ENCODE measurements at places on chromosomes 13 and 19.

DNA sequence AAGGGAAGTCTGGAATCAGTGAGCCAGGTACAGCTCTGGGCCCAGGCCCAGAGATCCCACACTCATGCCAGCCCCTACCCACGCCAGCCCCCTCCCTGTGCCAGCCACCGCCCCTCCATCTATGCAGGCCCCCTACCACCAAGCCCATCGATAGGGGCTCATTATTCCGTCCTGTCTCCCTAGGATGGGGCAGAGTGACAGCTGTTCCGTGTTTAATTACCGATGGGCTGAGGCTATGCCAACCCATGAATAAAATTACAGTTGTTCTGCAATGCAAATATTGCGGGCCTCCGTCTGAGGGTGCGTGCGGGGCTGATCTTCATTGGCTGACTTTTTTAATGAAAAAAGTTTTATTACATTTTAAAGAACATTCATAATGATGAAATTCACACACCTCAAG lies 35.6 kb upstream of the PEPD start:
- DNase-seq = no peak

DNA sequence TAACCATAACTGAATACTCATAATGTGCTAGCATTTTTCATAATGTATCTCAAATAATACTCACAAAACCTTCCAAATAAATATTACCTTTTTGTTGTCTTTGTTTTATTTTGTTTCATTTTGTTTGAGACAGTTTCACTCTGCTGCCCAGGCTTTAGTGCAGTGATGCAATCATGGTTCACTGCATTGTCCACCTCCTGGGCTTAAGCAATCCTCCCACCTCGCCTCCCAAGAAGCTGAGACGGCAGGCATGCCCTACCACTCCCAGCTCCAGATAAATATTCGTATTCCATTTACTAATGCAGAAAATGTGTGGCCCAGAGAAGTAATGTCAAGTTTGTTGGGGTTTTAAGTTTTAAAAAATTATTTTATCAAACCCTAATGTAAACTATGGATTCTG lies 739.1 kb downstream of the GPC5 start:
- DNase-seq = no peak

- DNase-seq = no peak
These were observed 34.2 kb upstream of the MAP3K10 start for GRCh38 chr19:40157059-40157458.

GRCh38 chr13:43041369-43041921 lies 18.1 kb downstream of the DNAJC15 start:
- DNase-seq = no peak

GRCh38 chr13:21735701-21736401 lies 65.0 kb downstream of the FGF9 start:
- no peak for DNase-seq

- DNase-seq = no peak
These were observed 155.0 kb downstream of the RAP2A start for GRCh38 chr13:97588993-97589392.

DNA sequence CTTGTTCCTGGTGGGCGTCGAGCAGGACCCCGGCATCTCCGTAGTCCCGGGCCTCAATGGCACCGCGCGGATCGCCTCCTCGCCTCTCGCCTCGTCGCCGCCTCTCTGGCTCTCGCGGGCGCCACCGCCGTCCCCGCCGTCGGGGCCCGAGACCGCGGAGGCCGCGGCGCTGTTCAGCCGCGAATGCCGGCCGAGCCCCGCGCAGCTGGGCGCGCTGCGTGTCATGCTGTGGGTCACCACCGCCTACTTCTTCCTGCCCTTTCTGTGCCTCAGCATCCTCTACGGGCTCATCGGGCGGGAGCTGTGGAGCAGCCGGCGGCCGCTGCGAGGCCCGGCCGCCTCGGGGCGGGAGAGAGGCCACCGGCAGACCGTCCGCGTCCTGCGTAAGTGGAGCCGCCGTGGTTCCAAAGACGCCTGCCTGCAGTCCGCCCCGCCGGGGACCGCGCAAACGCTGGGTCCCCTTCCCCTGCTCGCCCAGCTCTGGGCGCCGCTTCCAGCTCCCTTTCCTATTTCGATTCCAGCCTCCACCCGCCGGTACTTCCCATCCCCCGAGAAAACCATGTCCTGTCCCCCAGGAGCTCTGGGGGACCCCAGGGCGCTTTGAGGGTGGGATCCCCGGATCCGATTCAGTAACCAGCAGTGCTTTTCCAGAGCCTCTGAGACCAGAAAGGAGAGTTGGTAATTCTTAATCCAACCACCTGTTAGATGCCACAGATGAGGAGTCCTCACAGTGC lies 885 bp downstream of the MLNR start:
- no peak for DNase-seq

- no peak for DNase-seq
These were observed 186.2 kb upstream of the PCDH9 start for GRCh38 chr13:67416047-67416925.

GRCh38 chr13:114102521-114103288 lies 29.7 kb downstream of the RASA3 start:
- DNase-seq = no peak

DNA sequence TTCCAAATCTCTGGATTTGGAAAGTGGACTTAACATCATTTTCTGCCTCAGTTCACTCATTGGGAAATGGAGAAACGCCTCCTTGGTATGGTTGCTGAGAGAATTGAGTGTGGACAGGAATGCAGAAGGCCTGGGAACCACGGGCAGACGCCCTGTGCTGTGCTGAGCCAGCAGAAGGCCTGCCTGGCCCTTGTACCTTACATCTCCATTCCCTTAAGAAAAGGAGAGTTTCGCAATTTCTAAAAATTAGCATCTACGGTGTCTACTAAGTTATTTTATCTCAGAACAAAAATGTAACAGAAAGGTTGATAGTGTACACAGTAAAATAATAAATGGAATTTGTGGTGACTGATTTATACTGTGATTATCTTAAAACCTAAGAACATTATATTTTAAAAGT lies 78.7 kb downstream of the IPO5 start:
- DNase-seq = no peak

GRCh38 chr13:69292789-69293425 lies 814.7 kb upstream of the ATXN8OS start:
- no peak for DNase-seq

- no peak for DNase-seq
These were observed 46.4 kb upstream of the ZNF254 start for GRCh38 chr19:24040621-24041020.

- DNase-seq = no peak
These were observed 15.7 kb upstream of the IGFL4 start for GRCh38 chr19:46056536-46056935.

DNA sequence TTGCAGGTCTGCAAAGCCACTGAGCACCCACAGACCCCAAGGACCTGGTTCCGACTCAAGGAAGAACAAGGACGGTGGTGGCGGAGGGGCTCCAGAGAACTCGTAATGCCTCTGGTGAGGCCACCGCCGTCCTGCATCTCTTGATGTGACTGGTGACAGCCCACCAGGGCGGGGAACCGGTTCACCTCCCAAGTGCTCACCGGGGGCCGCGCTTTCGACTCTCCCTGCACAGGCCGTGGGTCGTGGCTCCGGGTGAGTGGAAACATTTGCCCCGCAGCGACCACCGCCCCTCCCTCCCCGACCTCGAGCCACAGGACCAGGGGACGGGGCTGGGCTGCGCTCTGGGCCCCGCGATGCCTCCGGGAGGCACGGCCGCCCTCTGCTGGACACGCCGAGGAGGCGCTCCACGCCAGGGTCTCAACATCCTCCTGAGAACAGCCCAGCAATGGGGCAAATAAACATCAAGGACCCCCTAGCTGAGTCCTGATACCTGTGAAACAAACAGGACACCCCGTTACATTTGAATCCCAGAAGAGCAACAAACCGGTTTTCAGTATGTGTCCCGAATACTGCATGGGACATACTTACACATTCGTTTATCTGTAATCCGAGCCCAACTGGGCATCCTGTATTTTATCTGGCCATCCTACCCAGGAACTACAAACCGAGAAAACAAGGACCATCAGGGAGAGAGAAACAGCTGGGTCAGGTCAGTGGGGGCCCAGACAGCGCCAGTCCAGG lies 3.9 kb upstream of the PLPP2 start:
- DNase-seq = no peak

- DNase-seq = no peak
These were observed 10.3 kb upstream of the EEF2 start for GRCh38 chr19:3995607-3996006.

DNA sequence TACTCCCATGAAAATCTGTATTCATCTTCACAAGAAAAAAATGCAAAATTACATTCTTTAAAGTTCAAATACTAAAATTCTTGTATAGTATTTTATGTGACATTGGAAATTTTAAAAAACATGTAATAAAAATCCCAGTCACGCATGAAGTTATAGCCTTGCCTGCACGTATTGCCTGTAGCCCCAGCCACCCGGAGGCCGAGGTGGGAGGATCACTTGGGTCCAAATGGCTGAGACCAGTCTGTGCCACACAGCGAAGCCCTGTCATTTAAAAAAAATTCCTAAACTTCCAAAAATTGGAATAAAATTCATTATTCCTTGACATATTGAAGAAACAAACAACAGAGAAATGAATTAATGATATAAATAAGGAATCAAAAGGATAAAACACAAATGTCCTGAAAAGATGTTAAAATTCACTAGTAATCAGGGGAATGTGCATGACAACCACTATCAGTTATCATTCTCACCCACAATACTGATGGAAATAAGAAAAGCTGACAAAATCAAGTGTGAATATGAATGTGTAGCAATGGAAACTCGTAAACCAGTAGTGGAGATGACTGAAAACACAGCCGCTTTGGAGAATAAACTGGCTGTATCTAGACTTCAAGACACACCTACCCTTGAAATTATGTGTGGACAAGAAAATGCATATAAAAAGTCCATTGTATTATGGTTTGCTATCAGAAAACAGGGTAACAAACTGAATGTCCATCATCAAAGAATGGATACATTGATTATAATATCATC lies 7.5 kb downstream of the CARD8 start:
- no peak for DNase-seq

- no peak for DNase-seq
These were observed 73.2 kb downstream of the DIAPH3 start for GRCh38 chr13:60090574-60090973.

GRCh38 chr13:52394586-52394985 lies 11.4 kb downstream of the THSD1 start:
- DNase-seq = no peak

DNA sequence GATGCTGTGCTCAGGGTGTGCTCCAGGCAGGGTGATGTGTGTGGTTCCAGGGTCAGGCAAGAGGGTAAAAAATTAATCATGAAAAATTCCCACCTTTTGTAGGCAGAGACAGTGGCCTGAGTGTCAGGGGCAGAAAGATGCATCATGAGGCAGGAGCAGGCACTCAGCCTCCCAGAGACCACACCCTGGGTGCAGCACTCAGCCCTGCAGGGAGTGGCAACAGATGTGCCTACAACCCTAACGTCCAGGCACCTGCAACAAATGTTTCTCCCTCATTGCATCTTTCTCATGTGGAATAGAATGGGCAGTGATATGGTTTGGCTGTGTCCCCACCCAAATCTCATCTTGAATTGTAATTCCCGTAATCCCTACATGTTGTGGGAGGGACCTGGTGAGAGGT lies 19.6 kb upstream of the CEACAM1 start:
- DNase-seq = no peak

GRCh38 chr19:13022859-13023636 lies 27.8 kb downstream of the NFIX start:
- DNase-seq = no peak

DNA sequence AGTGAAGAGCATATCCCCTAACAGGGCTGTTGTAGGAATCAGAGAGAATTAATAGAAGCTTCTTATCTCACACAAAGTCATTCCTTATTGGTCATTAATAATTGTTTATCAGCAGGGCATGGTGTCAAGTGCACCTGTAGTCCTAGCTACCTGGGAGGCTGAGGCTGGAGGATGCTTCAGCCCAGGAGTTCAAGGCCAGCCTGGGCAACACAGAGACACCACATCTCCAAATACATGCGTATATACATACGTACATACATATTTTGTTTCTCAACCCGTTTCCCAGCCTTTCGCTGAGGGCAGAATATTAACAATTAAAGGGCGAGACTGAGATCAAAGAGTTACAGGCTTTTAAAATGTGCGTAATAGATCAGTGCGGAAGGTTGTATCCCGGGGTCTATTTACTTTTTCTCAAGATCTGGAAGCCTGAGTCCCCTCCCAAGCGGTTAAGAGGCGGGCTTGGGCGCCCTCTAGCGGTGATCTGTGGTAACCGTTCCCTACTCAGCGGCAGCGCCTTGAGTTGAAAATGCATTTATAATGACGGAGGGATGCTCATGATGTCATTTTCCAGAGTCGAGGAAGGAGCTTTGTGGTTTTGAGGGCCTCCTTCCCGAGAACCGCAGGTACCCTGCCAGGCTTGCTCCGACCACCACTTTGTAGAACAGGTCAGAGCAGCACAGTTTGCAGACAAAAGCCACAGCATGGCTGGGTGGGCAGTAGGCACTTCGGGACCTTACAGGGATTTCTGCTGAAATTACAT lies 169.6 kb upstream of the GPR12 start:
- DNase-seq = no peak

DNA sequence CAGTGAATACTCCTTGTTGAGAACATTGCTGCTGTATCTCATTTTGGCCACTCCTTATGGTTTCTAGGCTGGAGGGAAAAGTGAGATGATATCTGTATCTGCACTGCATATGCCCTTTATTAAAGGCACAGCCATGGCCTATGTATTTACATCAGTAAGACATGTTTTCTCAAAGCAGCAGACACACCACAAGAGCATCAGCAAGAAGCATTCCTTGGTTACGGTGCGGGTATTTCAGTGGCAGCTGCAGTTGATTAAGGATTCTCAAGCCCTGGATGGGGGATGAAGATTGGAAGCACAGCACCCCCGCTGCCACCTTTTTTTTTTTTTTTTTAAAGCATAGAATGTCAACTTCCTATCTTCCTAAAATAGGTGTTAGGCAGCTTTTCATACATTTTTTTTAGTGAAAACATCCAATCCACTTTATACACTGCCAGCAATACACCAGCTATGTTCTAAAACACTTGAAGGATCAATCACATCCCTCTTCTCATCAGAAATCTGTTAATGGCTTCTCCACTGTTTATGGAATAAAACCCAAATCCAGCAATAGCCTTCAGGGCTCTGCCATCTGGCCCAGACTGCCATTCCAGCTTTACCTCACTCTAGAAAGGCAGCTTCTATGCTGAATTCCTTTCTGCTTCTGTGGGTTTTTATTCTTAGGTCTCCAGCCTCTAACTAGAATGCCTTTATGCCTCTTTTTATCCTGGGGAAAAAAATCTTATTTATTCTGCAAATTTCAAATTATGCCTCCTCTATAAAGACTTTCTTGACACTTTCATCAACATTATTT lies 331.0 kb downstream of the DNAJC15 start:
- no peak for DNase-seq

DNA sequence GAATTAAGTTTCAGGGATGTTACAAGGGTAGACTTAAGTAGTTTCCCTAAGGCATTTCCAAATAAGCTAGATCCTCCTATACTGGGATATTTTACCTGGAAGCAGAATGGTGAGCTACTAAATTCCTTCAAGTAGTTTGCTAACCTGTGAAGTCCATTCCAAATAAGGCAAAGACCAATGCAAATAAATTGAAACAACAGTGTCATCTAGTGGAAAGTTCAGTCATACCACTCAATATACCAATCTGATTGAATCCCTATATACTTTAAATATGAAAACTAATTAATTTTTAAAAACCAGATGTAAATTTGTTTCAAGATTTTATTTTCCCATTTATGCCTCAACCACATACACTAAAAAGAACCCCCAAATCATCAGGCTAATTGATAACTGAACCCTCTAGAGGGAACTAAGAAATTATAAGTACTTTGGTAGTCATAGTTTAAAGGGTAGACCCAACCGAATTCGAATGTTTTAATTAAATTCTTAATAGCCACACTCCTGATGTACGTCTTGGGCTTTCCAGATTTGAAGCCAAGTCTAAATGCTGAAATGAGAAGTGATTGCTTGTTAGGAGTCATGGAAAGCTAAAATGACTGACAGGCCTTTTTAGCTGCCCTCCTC lies 223.7 kb downstream of the TBC1D4 start:
- DNase-seq = no peak
